ENCODE measurements at places on chromosomes 3 and 15. TPM values are rescaled to one million over a fixed set of nuclear protein-coding genes. Genes with fewer than 3 reads are reported as not detected.
A peak's percentile ranks its signal among the peaks of the same experiment; 100 is the strongest.

Gene C3orf70
- polyA plus RNA-seq: 9.0 TPM

- DNase-seq: no peak
Measured at GRCh38 chr15:20353966-20354883, 187.4 kb downstream of the GOLGA6L6 start.

GRCh38 chr3:47907784-47908183, 104.8 kb downstream of the DHX30 start:
- DNase-seq: no peak

DNA sequence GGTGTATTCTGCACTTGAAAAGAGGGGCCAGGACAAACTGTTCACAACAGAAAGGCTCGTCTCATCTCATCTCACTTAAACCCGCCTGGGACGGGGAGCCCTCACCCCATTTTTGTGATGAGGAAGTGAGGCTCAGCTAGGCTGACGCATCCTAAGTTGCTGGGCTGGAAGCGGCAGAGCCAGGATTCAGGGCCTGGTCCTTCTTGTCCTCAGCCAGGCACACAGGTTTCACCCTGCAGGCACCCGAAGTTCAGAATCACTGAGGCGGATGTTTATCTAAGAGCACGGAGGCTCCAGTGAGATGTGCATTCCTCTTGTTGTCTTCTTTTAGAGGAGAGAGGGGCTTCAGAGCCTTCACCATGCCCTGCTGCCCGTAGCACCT, 51.1 kb upstream of the PLXNA1 start:
- no peak for DNase-seq

GRCh38 chr3:156727519-156728205, 53.3 kb downstream of the TIPARP start:
- no peak for DNase-seq

DNA sequence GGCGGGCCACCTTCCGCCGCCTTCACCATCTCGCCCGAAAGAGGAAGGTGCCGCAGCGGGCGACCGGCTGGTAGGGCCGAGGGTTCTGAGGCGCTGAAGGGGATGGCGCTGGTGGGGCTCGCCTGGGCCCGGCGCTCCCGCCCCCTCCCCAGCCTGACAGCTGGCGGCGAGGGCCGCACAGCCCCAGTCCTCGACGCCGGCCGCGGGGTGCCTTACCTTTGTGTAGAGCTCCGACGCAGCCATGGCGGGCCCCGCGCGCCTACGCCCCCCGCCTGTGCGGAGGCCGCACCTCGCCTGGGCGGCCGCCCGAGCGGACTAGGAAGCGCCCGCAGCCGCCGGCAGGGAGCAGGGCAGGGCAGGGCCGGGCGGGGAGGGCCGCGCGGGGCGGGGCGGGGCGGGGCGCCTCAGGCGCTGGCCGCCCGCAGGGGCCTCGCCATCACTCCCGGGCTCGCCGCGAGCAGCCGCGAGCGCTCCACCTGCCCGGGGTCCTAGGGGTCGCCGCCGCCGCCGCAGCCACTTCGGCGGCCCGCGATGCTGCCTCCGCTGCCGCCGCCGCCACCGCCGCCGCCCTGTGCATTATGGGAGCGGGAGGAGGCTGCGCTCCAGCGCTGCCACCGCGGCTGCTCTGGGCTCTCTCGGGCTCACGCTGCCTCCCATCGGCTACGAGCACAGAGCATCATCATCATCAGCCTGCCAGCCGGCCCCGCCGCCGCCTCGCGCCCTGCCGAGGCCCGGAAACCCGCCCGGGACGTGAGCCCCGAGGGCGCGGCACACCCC, at the start of gene MYO5A:
Gene MYO5A, minus strand, starts transcription at position 317 of the 777 bp plus-strand sequence. Its CDS starts 74 bp downstream, at position 243.
- DNase-seq: peak; percentile 27
